Colonic mucosa (tissue), 4 donors: ENCODE measurements at places on chromosomes 1 and 21. TPM values are rescaled to one million over a fixed set of nuclear protein-coding genes. Genes with fewer than 3 reads are reported as not detected.

DNA sequence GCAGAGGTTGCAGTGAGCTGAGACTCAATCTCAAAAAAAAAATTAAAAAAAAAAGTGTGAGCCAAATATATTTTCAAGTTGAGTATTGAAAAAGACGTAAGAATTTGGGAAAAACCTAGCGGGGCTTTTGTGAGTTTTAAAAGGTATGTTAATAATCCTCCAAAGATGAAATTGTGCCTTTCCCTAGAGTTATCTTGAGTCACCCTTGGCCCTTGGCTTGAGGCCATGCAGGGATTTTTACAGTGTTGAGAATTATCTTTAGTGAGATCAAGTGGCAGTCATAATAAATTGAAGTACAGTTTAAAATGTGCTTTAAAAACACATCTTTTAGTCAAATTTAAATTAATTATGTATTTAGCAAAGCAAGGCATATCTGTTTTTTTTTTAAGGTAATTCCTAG is 32.7 kb downstream of the PPP2R5A start:
- DNase-seq = peak; percentile 53
- no peak overlapping the region for H3K4me3 ChIP-seq
- no peaks in the 10 kb centered on the region for H3K36me3 ChIP-seq
- no peak overlapping the region for H3K27ac ChIP-seq

DNA sequence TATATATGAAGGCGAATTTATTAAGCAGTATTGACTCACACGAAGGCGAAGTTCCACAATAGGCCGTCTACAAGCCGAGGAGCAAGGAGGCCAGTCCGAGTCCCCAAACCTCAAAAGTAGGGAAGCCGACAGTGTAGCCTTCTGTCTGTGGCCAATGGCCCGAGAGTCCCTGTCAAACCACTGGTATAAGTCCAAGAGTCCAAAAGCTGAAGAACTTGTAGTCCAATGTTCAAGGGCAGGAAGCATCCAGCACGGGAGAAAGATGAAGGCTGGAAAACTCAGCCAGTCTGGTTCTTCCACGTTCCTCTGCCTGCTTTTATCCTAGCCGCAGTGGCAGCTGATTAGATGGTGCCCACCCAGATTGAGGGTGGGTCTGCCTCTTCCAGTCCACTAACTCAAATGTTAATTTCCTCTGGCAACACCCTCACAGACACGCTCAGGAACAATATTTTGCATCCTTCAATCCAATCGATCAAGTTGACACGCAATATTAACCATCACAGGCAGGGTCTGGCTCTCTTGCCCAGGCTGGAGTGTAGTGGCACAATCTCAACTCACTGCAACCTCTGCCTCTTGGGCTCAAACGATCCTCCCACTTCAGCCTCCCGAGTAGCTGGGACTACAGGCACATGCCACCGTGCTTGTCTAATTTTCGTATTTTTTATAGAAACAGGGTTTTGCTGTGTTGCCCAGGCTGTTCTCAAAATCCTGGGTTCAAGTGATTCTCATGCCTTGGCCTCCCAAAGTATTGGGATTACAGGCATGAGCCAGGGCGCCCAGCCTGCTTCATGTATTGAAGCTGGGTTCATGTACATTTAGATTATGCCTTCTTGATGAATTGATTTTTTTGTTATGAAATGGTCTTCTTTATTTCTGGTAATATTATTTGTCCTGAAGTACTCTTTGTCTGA is 85.3 kb downstream of the DHRS3 start:
- H3K4me3 ChIP-seq = no peak overlapping the region
- no peaks in the 10 kb centered on the region for H3K36me3 ChIP-seq
- H3K4me1 ChIP-seq = peaks cover 13% of the 10 kb centered on the region
- no peaks in the 10 kb centered on the region for H3K27me3 ChIP-seq
- DNase-seq = no peak

DNA sequence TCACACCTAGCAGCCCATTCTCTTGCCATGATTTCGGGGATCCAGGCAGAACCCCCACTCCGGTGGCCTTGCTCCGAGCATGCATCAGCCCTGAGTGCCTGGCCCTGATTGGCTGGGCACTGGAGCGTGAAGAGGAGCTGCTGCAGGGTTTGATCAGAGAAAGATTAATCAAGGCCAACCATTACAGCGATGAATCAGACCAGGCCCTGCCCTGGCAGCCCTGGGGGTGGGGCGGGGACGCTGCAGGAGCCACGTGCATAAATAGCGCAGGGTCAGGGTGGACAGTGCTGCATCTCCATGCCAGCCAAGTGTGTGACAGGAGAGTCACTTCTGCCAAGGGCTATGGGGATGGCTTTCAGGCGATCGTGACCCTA is 3.4 kb upstream of the FAM131C start:
- H3K27me3 ChIP-seq = peaks cover 4% of the 10 kb centered on the region
- no peak overlapping the region for H3K27ac ChIP-seq
- no peaks in the 10 kb centered on the region for H3K36me3 ChIP-seq
- DNase-seq = no peak
- H3K4me3 ChIP-seq = no peak overlapping the region
- peaks cover 4% of the 10 kb centered on the region for H3K4me1 ChIP-seq

DNA sequence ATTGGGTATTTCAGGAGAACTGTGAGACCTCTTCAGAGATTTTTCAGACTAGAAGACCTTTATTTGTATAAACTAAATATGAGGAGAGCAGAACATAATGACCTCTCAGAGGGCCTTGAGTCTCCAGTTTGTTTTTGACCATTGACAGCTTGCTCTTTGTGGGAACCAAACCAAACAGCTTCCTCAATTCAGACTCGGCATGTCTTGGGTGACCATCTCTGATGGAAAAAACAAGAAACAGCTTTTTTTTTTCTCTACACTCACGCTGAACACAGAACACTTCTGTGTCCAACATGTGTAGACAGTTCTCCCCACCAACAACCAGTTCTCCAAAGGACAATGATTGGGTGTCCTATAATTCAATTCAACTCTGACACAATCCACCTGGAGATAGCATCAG is 11.5 kb downstream of the ATP1A4 start:
- H3K27me3 ChIP-seq = no peaks in the 10 kb centered on the region
- no peaks in the 10 kb centered on the region for H3K4me1 ChIP-seq
- no peak for DNase-seq
- no peak overlapping the region for H3K4me3 ChIP-seq
- H3K27ac ChIP-seq = no peak overlapping the region

GRCh38 chr1:99004861-99005442 is at the start of gene PLPPR5:
Gene PLPPR5 (minus strand): TSS chr1:99004861. CDS start chr1:99004671, 190 bp downstream.
- H3K4me1 ChIP-seq = no peaks in the 10 kb centered on the region
- no peaks in the 10 kb centered on the region for H3K36me3 ChIP-seq
- no peak within 1 kb of the TSS for H3K4me3 ChIP-seq
- no peak within 1 kb of the TSS for H3K27ac ChIP-seq
- H3K27me3 ChIP-seq = peaks cover 31% of the 10 kb centered on the region

DNA sequence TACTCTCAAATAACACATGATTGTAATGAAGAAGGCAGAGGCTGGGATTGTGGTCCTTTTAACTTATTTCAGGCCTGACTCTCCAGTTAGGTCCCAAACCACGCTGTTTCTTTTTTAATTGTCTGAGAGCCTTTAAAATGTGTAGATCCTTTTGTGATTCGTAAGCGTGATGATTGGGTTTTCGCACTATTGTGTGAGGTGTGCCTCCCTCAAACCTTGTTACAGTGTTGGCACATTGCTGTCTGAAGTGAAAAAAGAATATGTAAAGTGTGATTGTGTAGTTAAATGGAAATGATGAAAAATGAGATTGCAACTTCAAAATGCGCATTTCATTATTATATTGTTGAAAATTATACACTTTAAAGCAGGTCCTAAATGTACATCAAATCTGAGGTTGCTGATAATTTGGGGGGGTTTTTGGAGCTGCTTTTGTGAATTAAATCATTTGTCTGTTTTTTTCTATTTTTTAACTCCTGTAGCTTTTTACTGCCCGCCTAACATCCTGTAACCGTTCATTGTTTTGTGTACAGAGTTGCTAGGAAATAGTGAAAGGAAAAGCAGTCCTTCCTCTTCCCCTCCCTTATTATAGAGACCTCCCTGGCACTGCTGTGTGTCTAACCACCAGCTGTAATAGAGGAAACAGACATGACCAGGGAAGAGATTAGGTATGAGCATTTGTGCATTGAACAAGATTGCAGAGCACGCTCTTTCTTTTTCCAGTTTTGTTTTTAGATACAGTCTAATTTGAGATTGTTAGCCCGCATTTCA is 43.3 kb downstream of the IARS2 start:
- DNase-seq = no peak
- peaks cover 4% of the 10 kb centered on the region for H3K4me1 ChIP-seq
- H3K27ac ChIP-seq = peak overlapping the region; percentile 20
- H3K4me3 ChIP-seq = no peak overlapping the region
- no peaks in the 10 kb centered on the region for H3K27me3 ChIP-seq

DNA sequence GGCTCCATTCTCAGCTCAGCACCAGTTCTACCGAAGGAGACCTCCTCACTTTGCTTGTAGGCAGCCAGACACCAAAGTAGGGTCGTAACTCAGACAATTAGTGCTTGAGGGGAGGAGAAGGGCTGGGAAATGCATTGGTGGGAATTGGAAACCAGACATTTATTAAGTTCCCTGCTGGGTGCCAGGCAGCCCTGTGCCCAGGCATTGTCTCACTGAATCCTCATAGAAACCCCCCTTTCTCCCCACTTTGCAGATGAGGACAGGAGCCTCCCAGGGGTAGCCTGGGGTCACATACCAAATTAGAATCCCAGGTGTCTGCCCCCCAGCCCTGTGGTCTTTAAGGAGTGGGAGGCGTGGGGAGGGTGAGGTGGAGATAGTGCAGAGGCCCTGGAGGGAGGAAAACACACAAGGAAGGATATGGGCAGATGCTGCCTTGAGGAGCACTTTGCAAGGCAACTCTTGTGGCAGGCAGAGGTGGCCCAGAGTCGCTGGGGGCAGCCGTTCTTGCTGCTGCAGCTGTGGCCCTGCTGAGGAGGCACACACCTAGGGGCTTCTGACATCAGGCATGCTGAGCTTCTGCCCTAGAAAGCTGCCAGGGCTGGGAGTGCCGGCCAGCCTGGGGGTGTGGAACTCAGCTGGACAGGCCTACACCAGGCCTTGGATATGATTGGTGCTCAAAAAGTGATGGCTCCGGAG is 29.4 kb downstream of the CDK18 start:
- H3K27ac ChIP-seq = no peak overlapping the region
- H3K27me3 ChIP-seq = no peaks in the 10 kb centered on the region
- no peak for DNase-seq
- peaks cover 4% of the 10 kb centered on the region for H3K4me1 ChIP-seq
- H3K4me3 ChIP-seq = no peak overlapping the region

DNA sequence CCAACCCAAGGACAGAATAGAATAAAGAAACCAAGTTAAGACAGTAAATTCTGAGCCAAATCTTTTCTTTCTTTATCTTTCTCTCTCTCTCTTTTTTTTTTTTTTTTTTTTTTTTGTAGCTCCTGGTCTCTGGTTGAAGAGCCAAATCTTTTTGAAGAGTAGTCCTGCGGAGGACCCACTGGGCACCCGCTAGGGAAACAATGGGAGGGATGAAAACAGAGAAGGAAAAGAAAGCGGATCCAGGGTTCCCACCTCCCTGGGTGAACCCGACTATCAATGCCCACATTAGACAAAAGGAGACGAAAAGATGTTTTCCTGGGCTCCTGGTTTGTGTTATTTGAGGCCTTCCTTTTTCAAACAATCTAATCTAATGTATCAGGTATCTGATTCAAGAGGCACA is 49.8 kb upstream of the FBXO28 start:
- no peak for DNase-seq
- peak overlapping the region; percentile 70 for H3K27ac ChIP-seq
- H3K36me3 ChIP-seq = no peaks in the 10 kb centered on the region
- H3K4me3 ChIP-seq = no peak overlapping the region
- H3K27me3 ChIP-seq = no peaks in the 10 kb centered on the region

- no peak for DNase-seq
- no peak overlapping the region for H3K27ac ChIP-seq
- peaks cover under 1% of the 10 kb centered on the region for H3K4me1 ChIP-seq
- no peak overlapping the region for H3K4me3 ChIP-seq
Measured at GRCh38 chr1:164608651-164609057, 49.7 kb downstream of the PBX1 start.

DNA sequence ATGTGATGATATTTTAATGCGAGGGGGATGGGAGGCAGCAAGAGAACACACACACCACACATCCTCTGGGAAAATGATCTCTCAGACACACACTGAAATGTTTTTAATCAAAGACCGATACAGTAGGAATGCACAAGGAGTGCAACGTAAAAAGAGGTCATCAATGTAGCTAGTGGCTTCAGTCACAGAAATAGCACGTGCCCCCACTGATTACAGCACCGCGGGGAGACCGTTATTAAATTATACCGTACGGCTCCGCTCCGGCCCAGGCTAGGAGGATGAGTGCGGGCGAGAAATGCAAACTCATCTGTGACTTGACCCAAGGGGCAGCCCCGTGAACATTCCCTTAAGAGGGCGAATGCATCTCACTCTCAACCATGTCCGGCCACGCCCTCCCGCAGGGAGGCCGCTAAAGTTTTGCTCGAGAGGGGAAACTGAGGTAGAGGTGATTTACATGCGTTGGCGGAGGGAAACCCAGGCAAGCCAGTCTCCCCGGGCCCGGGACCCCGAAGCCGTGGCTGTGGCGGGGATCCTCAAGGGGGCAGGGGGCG is 552 bp downstream of the UBR4 start:
- H3K27ac ChIP-seq = peak overlapping the region; percentile 91
- H3K4me3 ChIP-seq = peak overlapping the region; percentile 97
- H3K27me3 ChIP-seq = no peaks in the 10 kb centered on the region
- peaks cover 17% of the 10 kb centered on the region for H3K4me1 ChIP-seq
- DNase-seq = peak; percentile 46

DNA sequence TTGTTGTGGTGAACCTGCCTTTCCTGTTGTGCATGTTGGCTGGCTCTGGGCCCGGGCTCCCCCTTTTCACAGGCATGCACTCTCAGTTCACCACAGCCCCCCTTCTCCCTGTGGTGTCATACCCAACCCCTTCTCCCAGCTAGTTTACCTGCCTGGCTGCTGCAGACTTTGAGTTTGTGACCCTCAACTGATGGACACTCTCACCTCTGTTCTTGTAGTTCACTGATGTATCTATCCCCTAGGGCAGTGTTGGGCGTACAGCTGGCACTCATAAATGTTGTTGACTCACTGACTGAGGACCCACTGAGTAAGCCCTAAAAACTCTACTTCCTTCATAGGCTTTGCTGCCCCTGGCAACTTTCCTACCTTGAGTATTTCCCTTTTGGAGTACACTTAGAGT is 54.9 kb downstream of the WDR64 start:
- H3K36me3 ChIP-seq = no peaks in the 10 kb centered on the region
- no peaks in the 10 kb centered on the region for H3K4me1 ChIP-seq
- no peak overlapping the region for H3K4me3 ChIP-seq

DNA sequence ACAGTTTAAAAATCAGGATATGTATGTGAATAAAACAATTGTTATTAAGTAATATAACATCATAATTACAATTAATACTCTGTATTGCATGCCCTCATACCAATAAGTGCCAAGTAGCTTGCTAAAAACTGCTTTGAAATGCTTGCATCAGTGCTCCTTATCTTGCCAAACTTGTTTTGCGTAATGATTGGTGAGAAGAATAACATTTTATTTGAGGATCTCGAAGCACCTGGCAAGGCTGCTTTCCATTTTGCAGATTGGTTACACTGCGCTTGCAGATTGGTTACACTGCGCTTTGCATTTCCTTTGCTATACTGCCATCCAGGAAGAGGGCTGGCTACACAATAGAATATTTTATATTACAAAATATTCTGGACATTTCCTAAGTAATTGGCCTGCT is 1.7 kb upstream of the PBX1 start:
- H3K4me3 ChIP-seq = no peak overlapping the region
- no peaks in the 10 kb centered on the region for H3K27me3 ChIP-seq
- no peaks in the 10 kb centered on the region for H3K36me3 ChIP-seq
- no peaks in the 10 kb centered on the region for H3K4me1 ChIP-seq

RGS8 gene
- total RNA-seq = not detected

UBASH3A gene
- total RNA-seq = 0.93 TPM

AKR7A3 gene
- total RNA-seq = 97.0 TPM

CCDC27 gene
- total RNA-seq = not detected

NPL gene
- 6.4 TPM for total RNA-seq

PIGK gene
- total RNA-seq = 27.1 TPM

NFYC gene
- 62.2 TPM for total RNA-seq

KIF14 gene
- total RNA-seq = 2.7 TPM

OVAAL gene
- not detected for total RNA-seq

SLC44A5 gene
- 5.4 TPM for total RNA-seq

ILDR2 gene
- 2.7 TPM for total RNA-seq
